ENCODE measurements at places on chromosomes 11 and 22. TPM values are rescaled to one million over a fixed set of nuclear protein-coding genes. Genes with fewer than 3 reads are reported as not detected.

B3GAT1 gene
- 0.03 TPM for total RNA-seq

POU2AF2 gene
- not detected for total RNA-seq

SGSM1 gene
- total RNA-seq = not detected

HTR3A gene
- not detected for total RNA-seq

SOX10 gene
- total RNA-seq = 0.14 TPM

POLR2F gene
- 101 TPM for total RNA-seq

NTM gene
- 51.7 TPM for total RNA-seq

DCHS1 gene
- total RNA-seq = 0.11 TPM

ZP1 gene
- total RNA-seq = not detected

Measured in foreskin keratinocyte (primary cell).